Dorsolateral prefrontal cortex (tissue), 122 donors: ENCODE measurements at places on chromosomes 13 and 19.

GRCh38 chr13:24764276-24764630, 284 bp downstream of the RNF17 start:
- no peak for DNase-seq

DNA sequence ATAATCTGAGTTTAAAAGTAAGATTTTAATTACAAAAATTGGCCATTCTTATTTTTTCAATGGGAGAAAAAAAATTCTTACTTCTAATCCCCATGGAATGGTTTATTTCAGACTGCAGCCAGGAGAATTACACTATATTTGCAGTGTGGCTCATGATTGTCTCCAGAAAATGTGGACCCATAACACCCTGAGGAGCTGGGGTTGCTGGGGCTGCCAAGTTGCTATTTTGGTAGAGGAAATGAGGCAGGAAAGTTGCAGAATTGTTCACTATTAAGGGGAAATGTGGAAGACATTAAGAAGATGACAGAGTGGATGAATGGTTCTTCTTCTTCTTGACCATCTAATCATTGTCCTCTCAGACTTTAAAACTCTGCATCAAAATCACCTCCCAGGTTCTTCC, 4.6 kb upstream of the SCEL start:
- no peak for DNase-seq

- DNase-seq, result no peak
These were observed 94.7 kb downstream of the CDADC1 start for GRCh38 chr13:49342454-49342853.

DNA sequence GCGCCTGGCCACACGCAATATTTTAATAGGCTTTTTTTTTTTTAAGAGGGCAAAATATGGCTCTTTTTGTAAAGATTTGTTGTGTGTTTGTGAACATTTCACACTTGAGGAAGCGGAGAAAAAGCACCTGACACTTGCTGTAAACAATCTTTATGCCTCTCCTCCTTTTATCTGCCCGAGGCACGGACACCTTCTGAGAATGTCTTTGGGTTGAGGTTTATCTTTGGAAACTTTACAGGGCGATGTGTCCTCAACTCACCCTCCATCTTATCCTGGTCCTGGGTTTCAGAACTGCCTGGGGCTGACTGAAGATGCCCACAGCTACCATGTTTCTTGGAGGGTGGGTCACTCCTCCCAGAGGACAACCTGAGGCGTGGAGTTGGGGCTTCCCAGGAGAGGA, 44.0 kb downstream of the ZNF627 start:
- DNase-seq, result no peak

DNA sequence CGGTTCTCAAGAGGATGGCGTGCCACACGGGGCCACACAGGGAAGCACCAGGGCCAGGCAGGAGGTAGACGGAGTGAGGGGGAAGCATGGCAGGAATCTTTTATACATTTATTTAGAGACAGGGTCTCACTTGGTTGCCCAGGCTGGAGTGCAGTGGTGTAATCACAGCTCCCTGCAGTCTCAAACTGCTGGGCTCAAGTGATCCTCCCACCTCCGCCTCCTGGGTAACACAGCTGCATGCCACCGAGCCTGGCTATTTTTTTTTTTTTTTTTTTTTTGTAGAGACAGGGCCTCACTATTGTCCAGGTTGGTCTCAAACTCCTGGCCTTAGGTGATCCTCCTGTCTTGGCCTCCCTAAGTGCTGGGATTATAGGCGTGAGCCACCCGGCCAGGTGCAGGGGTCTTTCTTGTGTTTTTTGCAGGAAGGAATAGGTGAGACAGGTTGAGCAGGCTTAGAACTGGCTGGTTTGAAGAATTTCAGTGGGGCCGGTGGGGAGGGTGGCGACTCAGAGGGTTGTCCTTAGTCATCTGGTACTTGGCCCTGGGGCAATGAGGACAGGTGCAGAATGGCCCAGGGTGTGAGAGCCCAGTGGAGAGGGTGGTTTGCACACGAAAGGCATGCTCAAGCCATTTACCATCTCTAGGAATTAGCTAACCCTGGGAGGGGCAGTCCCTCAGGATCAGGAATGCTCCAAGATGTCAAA, 7.6 kb downstream of the SSC5D start:
- no peak for DNase-seq

GRCh38 chr19:46732172-46732938, 13.5 kb upstream of the FKRP start:
- DNase-seq, result no peak

GRCh38 chr19:54268936-54269335, 11.9 kb upstream of the LILRB5 start:
- DNase-seq, result no peak

DNA sequence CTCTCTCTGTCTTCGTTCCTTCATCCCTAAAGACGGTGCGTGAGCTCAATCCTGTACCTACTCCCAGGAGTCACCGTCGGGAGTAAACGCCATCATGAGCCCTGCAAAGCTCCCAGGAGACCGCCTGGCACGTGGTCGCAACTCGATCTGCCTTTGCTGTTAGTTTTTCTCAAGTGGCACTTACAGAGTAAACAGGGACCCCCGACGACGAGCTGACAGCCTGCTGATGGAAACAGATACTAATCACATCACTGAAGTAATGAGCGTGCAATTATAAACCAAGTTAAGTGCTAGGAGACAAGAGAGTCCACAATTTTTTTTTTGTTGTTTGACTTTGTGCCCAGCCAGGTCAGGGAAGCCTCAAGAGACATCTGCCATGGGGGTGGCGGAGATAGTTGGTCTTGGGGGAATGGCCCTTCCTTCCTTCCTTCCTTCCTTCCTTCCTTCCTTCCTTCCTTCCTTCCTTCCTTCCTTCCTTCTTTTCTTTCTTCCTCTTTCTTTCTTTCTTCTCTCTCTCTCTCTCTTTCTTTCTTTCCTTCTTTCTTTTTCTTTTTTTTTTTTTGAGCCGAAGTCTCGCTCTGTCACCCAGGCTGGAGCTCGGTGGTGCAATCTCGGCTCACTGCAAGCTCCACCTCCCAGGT, 23.6 kb downstream of the CACNG6 start:
- no peak for DNase-seq

DNA sequence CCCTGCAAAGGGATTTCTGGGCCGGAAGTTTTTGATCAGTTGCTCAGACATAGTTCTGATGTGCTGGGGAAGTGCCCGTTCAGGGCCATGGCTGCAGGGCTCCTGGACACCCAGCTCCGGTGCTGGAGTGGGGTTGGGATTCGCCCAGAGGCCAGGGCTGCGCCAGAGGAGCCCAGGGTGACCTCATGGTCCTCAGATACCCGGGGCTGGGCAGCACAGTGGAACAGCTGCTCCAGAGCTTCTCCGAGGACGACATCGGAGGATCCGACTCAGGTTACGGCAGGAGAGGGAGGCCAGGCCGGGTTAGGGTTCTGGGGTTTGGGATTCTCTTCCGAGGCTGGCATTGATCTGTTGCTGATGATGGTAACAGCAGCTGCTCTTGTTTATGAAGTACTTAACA, 20.9 kb downstream of the CARM1 start:
- no peak for DNase-seq

GRCh38 chr19:50332244-50333038, 3.3 kb upstream of the KCNC3 start:
- no peak for DNase-seq

DNA sequence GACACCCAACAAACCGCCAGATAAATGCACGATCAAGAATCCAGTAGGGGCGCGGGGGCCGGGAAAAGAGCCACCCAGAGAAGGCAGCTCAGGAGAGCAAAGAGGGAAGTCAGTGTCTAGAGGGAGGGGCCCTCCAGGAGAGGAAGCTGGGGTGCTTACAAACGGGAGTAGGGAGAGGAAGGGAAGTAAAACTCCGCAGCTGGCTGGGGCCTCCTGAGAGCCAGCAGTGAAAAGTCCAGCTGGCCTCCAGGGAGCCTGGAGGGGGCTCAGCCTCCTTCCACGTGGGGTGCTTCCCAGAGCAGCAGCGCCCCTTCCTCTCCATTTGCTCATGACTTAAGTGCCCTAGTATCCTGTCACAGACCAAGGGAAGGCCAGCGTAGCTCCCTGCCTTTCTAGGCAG, 51.8 kb downstream of the TMED1 start:
- DNase-seq, result no peak

- no peak for DNase-seq
These were observed 48.2 kb downstream of the KCNC3 start for GRCh38 chr19:50280983-50281382.

GRCh38 chr13:74774264-74774663, 640.1 kb upstream of the KLF12 start:
- DNase-seq, result no peak

DNA sequence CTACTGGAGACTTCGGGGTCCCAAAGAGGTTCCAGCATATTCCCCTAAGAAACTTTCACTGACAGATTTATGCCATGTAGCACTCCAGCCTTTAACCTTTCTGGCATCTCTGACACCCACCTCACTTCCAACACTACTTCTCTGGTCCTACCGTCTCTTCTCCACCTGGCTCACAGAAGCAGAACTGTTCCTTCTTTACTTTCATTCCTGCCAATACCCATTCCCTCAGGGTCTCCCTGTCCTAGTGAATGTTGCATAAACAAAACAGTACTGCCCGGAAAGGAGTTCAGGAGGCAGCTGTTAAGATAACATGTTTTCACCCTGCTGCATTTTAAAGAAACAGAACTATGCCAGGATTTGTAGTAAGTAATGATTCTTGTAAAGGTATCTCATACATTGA, 136.0 kb upstream of the MIR17HG start:
- DNase-seq, result no peak

DNA sequence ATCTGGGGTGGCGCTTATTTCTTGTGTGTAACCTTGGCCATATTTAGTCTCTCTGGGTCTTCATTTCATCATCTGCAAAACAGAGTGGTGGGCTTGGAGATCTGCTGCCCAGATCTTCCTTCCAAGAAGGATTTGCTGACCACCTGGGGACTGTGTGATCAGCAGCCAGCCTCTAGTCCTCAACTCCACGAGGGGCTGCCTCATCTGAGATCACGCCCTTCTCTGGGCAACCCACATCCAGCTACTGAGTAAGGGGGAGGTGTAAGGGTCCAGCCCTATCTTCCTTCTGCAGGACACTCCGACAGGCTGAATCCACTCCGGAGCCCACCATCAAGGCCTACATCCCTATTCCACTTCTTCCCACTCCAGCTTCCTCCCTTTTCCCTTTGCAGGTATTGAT, 57.9 kb downstream of the CHST8 start:
- no peak for DNase-seq

- DNase-seq, result no peak
These were observed 91.2 kb downstream of the KCTD15 start for GRCh38 chr19:33887891-33888290.

DNA sequence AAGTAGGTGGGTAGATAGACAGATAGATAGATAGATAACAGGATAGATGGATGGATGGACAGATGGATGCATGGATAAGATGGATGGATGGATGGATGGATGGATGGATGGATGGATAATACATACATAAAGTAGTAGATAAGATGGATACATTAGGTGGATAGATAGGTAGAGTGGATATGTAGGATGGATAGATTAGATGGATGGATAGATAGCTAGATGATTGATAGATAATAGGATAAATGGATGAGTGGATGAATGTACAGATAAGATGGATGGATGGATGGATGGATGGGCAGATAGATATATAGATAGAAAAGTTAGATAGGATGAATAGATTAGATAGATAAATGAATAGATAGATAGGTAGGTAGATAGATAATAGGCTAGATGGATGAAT, 2.1 kb downstream of the CYP4F3 start:
- DNase-seq, result no peak

- DNase-seq, result no peak
These were observed 174.3 kb downstream of the TSHZ3 start for GRCh38 chr19:31174948-31175347.

DNA sequence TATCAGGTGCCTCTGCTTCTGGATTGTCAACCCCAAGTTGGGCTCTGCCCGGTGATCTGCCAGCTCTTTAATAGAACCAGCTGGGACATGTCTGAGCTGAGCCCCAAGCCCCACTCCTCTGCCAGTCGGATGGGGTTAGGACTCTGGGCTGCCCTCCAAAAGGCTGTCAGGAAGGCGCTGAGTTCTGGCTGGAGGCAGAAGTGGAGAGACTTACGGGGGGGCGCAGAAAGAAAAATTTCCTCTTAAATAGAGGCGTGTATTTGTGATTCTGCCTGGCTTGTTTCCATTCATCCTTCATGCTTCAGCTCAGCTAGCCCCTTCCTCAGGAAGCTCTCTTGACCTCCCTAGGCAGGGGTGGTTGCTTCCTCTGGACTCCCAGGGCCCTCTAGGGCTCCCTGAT, 985 bp upstream of the KCNK6 start:
- DNase-seq, result no peak

- no peak for DNase-seq
These were observed 8.1 kb upstream of the TNFSF14 start for GRCh38 chr19:6677883-6678689.

GRCh38 chr13:42623916-42624315, 50.0 kb downstream of the TNFSF11 start:
- DNase-seq, result no peak
